ENCODE measurements at places on chromosomes 1 and 21.

DNA sequence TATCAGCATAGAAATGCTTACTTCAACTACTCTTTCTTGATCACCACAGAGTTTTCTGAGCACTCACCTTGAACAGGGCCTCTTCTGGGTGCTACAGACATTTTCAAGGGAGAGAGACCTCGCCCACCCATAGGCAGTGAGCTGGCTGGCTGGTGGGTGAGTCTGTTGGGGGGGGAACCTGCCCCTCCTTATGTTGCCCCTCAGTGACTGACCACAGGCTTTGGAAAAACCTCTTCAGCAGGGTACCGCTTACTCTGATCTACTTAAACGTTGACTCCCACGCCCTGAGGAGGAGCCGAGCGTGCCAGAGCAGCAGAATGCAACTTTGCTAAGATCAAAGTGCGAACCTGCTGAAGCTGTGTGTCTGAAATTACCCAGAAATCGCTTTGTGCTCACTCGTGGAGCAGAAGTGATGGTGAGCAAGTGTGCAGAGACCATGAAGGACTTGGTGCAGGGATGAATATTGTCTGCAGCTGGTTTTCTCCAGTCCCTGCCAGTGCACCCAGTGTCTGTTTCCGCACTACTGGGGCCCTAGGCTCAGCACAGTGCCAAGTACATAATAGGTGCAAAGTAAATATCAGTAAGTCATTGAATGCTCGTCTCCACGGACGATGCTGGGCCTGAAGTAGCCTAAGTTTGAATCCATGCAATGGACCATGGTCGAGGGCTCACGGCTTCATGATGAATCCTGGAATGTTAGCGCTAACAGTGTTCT, 158.7 kb upstream of the IRF2BP2 start:
- DNase-seq = no peak

GRCh38 chr1:6352138-6352563, 41.4 kb downstream of the ACOT7 start:
- DNase-seq = no peak

DNA sequence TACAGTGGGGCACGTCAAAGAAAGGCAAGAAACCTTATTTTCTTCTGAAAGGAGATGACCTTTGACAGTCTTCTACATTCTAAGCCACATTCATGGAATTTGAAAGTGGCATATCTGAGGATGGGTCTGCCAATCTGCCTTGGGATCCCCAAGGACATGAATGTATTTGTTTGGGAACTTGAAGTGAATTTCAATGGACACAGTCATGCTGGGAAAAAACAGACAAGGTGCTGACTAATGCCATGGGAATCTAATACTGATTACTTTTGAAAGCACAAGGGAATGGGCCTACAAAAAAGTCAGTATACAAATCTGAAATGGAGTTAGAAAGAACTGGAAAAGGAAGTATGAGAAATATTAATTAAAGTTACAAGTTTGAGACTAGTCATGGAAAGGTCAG, 128.8 kb downstream of the KCNJ6 start:
- peak; percentile 96 for DNase-seq

DNA sequence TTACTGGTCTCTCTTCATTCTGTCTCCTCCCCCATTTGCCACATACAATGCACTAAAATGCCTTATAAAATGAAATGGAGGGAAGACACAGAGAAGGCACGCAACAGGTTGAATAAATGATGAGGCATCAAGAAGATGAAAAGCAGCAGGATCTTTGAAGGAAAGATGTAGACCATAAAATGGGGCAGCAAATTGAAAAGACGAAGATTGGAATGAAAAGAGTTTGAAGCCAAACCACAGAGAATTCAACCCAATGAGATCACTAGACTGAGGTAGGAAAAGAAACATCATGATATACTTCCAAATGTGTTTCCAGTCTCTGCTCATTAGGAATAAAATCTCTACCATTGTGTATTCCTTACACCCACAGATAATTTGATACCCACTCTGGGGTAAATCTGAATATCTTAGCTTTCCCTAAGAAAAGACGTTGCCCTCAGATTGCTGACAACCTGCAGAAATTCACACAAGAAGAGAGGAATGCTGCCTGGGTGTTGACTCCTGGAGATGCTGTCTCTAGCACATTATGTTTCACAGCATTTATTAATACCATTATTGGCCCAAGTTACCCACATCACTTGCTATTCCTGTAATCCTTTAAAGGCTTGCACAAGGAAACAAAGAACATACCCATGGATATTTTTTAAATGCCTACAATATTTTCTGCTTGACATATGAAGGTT, 230.9 kb downstream of the LTN1 start:
- no peak for DNase-seq

DNA sequence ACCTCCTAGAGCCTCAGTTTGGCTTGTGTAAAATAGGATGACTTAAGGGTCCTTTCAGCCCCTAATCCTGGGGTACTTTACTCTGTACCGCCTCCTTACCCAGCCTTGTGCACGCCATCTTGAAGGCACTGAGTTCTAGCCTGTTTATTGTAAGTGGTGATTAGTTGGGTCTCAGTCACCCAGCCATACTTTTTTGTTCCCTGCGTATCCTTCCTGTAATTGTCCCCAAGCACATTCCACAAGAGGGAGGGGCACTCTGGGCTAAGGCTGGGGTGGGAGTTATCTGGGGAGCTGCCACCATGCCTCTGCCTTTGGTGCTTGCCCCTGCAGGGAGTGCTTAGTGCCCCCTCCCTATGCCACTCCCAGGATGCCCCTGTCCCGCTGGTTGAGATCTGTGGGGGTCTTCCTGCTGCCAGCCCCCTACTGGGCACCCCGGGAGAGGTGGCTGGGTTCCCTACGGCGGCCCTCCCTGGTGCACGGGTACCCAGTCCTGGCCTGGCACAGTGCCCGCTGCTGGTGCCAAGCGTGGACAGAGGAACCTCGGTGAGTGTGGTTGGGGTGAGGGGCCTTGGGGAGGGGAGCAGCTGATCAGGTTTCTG, 856 bp downstream of the FDPS start:
- no peak for DNase-seq

DNA sequence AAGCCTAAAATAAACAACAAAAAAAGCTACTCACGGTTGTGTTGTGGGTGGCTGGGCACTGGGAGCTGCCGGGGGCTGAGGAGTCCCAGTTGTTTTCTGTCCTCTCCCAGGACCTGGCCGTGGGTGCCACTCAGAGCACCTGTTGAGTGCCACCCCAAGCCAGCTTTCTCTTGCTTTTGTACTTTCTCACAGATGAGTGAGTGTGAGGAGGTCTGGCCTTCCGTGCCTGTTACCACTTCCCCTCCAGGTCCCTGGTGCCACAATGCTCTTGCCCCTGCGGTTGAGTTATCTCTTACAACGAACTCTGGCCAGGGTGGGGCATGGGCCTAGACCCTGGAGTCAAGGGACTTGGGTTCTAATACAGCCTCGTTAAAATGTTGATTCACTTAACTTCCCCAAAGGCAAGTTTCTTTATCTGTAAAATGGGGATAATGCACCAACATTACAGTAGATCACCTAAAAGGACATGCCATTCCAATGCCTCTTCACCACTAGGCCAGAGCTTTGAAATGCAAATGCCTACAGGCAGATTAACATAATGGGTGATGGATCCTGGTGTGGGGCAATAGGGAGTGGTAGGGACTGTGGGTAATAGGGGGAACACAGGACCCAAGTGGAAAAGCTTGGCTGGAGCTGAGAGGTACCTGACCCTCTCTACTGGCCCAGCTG, at the start of gene CNR2:
CNR2 (minus strand) TSS at position 151 of the 669 bp plus-strand sequence. CDS start 37,745 bp downstream, outside the sequence.
- DNase-seq = no peak

GRCh38 chr1:230507666-230508402, 81.7 kb upstream of the PGBD5 start:
- DNase-seq = no peak

All from HS-27A (cell line).